ENCODE measurements at places on chromosomes 3 and 15.
A peak's percentile ranks its signal among the peaks of the same experiment; 100 is the strongest.

- no peak for DNase-seq
These were observed 12.4 kb downstream of the HES1 start for GRCh38 chr3:194148383-194148782.

DNA sequence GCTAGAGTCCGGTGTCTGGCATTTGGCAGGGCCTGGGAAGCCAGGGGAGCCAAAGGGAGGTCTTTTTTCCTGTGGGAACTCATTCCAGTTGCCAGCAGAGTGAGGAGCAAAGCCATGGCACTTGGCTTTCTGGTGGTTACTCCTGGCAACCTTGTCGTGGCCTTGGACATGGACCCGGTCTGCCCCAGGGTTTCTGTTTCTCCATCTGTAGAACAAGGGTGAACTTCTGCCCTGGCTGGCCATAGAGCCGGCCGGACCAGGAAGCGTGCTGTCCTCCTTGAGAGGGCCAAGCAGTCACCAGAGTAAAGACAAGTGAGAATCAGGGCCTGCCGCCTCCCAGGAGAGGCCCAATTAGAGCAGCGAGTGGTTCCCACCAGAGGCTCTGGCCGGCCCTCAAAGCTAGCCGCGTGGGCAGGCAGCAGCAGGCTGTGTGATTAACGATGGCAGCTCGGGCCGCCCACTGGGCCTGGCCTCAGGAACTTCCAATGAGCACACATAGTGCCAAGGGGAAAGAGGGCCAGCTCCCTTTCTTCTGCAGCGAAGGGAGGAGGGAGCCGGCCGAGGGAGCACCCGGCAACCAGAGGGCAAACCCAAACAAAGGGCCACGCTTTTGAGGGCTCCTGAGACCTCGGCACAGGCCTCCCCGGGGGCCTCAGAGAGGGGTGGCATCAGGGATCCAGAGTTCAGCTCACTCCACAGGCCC is 29.1 kb upstream of the ELP6 start:
- peak; percentile 14 for DNase-seq

- no peak for DNase-seq
These were observed 2.9 kb downstream of the IFT57 start for GRCh38 chr3:108219336-108219735.

DNA sequence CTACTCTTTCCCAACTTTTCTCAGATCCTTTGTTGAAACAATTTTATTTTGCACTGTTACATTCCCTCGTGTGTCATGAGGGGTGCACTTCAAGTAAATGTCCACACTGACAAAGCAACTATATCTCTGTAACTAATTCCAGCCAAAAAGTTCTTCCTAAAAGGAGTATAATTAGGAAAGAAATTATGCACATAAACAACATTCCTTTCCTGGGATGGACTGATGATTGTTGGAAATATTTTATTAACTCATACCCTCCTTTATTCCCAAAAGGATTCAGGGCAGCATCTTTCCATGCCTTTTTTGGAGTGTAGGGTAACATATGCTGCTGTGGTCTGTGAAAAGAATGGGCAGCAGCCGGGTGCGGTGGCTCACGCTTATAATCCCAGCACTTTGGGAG is 426.1 kb upstream of the THBS1 start:
- no peak for DNase-seq

GRCh38 chr15:50304836-50305235 is 39.3 kb upstream of the HDC start:
- no peak for DNase-seq

- DNase-seq = no peak
These were observed 45.0 kb upstream of the PCSK6 start for GRCh38 chr15:101534376-101534970.

- DNase-seq = no peak
These were observed 175.0 kb downstream of the PDZRN3 start for GRCh38 chr3:73449774-73450173.
